ENCODE measurements at places on chromosomes 1 and 21. TPM values are rescaled to one million over a fixed set of nuclear protein-coding genes. Genes with fewer than 3 reads are reported as not detected.

- peak; percentile 68 for DNase-seq
Observed at GRCh38 chr21:15031790-15032357, 32.9 kb downstream of the NRIP1 start.

- no peak for DNase-seq
Observed at GRCh38 chr1:143661418-143662101, 310.2 kb downstream of the FAM72C start.

GRCh38 chr1:185969524-185969991, 235.4 kb downstream of the HMCN1 start:
- peak; percentile 6 for DNase-seq

DNA sequence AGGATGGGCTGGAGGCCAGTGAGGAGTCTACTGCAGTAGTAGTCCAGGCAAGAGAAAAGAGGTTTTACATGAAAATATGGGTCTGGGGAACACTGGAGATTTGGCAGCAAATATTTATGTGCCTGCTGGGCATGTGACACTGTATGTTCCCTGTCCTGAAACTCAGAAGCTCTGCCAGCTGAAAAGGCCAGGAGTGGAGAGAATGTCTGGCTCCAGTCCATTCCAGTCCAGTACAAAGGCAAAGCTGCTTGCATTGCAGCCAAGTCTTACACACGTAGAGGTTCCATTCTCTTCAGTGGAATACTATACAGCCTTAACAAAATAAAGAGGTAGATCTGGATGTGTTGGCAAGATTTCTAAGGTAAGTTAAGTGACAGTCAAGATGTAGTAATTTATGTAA, 7.5 kb upstream of the YBX1 start:
- DNase-seq: no peak

GRCh38 chr1:161936786-161937185, 86.9 kb downstream of the OLFML2B start:
- DNase-seq: no peak

DNA sequence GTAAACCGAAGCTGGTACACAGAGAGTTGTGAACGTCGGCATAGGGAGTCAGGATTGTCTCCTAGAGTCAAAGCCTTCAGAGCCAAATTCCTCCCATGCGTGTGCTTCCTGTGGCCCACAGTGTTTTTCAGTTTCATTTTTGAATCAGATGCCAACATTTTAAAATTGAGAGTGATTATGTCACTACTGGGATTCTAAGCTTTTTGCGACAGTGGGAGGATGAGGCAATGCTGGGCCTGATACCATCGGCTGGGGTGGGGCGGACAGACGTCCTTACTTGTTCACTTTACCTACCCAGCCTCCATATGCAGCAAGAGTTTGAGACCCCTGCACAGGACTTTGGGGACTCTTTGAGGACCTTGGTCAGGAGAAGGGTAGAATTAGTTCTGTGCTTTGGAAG, 1.3 kb upstream of the KLHDC7A start:
- DNase-seq: no peak

DNA sequence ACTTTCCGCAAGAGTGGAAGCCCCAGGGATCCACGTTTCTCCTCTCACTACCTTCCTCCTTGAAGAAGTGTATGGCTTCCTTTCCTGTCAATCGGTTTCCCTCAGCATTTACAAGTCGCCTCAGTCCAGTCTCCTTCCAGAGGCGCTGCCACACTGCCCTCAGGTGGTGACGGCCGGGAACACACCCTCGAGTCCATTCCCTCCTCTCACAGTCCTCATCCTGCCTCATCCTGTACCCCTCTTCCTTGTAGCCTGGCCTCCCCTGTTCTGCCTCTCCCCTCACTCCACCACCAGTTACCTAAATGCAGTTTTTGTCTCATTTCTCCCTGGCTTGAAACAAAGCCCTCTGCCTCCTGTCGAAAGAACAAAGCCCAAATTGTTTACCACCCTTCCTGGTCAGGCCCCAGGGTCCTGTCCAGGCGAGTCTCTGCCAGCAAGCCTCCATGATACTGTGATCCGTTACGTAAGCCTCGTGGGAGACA, 23.2 kb upstream of the LSM10 start:
- DNase-seq: peak; percentile 82

DNA sequence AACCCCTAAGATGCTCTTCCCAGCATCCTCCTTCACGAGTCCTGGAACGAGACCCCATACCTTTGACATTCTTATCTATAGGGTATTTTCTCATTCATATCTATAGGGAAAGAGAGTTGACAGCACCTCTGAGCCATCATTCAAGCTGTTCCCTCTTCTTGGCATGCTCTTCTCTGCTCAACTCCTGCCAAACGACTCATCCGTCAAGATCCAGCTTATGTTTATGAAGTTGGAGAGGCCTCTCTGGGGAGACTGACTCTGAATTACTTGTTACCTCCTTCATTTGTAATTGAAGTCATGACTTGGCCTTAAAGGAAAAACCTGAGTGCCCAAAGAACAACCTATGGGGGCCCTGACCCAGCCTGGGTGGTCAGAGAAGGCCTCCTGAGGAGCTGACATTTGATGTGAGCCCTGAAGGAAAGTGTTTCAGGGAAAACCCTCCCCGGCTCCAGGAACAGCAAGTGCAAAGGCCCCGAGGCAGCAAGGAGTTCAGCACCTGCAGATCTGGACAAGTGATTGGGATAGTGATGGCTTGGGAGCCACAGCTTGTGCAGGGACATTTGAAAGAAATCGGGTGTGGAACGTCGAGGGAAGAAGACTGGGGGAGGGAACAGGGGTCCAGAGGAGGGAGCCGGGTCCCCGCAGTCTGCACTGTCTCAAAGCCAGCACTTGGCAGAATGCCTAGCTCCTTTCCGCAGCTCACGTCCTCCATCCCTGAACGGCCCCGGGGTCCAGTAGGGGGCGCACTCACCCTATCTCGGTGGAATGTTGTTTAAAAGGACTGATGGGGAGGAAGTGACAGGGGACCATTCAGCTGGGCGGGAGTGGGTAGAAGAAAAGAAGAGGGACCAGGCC, 14.0 kb upstream of the CDA start:
- DNase-seq: peak; percentile 75

GRCh38 chr1:17745479-17745955, 9.6 kb upstream of the ACTL8 start:
- no peak for DNase-seq

DNA sequence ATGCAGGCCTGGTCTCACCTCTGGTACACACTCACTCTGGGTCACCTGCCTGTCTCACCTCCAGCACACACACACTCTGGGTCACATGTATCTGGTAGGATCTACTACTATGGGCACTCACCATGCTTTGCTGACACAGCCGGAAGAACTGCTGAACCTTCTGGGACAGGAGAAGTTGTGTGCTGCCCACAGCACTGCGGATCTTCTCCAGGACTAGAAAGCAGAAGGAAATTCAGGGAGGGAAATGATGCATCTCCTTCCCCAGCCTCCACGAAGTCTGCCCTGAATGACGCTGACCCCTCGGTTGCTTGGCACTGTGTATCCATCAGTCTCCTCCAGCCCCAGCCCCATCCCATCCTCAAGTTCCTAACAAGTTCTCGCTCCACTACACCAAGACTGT, 7.9 kb upstream of the SMIM12 start:
- no peak for DNase-seq

- DNase-seq: no peak
Observed at GRCh38 chr1:232034556-232034955, 408.0 kb downstream of the DISC1 start.

- DNase-seq: peak; percentile 82
Observed at GRCh38 chr21:46029186-46029924, 47.8 kb downstream of the COL6A1 start.

- no peak for DNase-seq
Observed at GRCh38 chr1:22816803-22817202, 106.2 kb downstream of the EPHB2 start.

GRCh38 chr1:232192781-232193450, 437.0 kb downstream of the SIPA1L2 start:
- DNase-seq: peak; percentile 17

DNA sequence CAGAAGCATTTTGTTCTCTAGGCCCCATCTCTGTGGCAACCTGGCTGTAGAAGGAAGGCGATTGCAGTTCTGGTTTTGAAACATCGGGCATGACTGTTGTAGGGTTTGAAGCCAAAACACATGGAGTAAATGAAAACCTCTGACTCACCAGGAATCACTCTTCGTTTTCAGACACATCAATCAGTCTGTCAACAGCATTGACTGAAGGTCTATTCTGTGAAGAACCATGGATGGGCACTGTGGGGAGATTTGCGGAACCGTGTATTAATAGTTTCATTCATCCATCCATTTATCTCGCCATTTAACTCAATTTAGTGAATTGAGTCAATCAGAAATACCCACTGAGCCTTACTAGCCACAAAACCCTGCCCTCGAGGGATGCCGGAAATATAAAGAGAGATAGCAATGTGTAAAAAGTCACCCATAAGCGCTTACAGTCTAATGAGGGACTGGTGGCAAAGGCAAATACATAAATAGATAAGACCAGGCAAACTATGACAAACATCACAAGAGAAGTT, 364.6 kb upstream of the PROX1 start:
- no peak for DNase-seq

DNA sequence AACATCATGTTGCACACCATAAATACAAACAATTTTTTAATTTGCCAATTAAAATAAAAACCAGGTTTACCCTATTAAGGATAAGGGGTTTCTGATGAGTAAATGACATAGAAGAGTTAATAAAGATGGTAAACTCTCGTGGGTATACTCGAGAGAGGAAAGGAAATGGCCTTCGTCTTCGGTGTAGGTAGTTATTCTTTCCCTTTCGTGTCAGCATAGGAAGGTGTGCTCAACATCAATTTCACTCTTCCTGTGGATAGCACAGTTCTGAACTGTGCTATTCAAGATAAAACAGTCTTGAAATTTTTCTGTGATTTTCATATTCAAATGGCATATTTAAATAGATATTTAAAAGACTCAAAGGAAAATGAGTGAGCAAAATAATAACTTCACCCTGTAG, 98.2 kb downstream of the RGL1 start:
- no peak for DNase-seq

AZIN2 gene
- 2.2 TPM for total RNA-seq

GPR37L1 gene
- not detected for total RNA-seq

CDKN2C gene
- 14.3 TPM for total RNA-seq

MYOC gene
- not detected for total RNA-seq

ADGRB2 gene
- total RNA-seq: 2.2 TPM

ERVH48-1 gene
- total RNA-seq: under 0.01 TPM

ZNF648 gene
- not detected for total RNA-seq

S100A9 gene
- total RNA-seq: not detected

G0S2 gene
- total RNA-seq: 0.36 TPM
